ENCODE measurements at places on chromosomes 7 and 10.

DNA sequence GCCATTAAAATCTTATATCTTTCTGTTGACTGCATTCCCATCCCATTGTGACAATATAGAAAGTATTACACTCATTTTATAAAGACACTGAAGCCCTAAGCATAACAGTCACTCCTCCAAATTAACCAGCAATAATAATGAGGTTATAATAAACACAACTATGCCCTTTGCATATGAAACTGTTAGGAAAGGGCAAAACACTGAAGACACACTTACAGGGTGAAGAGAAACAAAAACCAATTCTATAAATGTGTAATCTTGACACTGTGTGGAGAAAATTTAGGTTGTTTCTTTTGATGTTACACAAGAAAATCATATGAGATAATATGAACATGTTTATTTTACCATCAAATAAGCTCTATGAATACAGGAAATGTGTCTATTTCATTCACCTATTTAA lies 14.0 kb upstream of the GPR37 start:
- no peak for DNase-seq

DNA sequence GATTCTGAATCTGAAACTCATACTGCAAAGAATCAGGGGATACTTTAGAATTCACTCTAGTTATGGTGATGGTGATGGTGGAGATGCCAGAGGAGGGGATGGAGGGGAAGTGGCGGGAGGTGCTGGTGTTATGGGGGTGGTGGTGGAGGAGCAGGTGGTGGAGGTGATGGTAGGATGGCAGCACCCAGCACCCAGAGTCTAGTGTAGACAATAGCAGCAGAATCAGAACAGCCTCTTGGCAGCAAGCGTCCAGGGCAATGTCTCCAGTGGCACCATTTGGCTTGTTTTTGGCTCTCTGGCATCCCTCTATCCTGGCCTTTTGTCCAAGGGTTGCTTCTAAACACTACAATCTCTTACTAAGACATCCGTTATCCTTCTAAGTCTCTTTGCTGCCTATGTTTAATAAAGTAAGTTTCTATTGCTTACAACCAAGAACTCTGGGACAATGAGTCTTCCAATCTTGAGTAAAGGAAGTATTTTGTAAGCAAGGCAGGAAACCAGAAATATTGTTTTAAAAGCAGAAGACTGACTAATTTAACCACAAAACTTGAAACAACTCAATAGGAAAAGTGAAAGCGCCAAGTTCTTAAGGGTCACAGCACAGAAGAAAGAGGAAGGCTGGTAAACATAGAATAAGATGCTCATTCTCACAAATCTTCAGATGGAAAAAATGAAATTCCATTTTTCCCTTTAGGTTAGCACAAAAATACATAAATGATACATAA lies 42.4 kb upstream of the GDF10 start:
- no peak for DNase-seq

DNA sequence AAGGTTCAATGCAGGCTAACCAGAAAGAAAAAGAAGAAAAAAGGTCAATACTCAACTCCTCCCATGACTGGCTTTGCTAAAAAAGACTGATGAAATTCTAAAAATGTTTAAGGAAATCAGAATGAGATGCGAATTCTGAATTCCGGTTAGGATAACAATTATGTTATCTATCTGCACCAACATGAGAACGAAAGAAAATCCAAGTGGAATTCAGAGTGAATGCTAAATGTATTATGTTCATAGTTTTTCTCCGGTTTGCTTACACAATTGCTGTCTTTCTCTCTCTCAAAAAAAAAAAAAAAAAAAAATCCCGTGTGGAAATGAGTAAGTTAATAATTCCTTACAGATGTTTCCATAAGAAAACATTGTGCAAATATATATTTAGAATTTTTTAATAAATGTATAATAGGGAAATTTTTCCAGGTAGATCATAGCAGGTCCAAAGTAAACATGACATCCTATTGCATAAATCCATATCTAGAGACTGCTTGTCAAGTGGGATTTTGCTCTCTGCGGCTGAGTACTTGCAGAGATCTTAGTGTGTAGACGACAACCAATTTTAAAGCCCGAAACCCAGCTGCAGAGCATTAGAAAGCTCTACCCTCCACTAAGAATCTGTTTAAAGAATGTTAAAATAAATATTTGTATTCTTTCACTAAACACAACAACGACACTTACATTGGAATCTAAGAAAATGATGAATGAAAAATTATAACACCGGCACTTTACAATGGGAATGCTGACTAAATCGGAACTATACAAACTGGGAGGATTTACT lies 104.0 kb downstream of the JAZF1 start:
- no peak for DNase-seq

- peak; percentile 23 for DNase-seq
These were observed 176.2 kb downstream of the CCDC3 start for GRCh38 chr10:12825260-12825849.

DNA sequence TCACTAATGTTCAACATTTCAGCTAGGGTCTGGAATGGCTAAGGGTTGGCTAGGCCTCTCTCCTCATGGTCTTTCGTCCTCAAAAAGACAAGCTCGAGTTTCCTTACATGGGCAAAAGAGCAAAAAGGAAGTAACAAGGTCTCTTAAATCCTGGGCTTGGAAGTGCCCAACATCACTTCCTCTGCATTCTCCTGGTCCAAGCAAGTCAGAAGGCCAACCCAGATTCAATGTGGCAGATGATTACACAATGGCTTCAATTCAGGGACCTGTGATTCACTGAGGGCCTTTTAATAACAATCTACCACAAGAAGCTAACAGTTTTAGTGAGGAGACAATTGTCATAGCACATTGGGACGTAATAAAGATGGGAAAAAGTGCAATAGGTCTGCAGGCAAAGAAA lies 4.4 kb upstream of the NUP205 start:
- DNase-seq: no peak

- no peak for DNase-seq
These were observed 820 bp downstream of the WAC start for GRCh38 chr10:28533571-28534304.

DNA sequence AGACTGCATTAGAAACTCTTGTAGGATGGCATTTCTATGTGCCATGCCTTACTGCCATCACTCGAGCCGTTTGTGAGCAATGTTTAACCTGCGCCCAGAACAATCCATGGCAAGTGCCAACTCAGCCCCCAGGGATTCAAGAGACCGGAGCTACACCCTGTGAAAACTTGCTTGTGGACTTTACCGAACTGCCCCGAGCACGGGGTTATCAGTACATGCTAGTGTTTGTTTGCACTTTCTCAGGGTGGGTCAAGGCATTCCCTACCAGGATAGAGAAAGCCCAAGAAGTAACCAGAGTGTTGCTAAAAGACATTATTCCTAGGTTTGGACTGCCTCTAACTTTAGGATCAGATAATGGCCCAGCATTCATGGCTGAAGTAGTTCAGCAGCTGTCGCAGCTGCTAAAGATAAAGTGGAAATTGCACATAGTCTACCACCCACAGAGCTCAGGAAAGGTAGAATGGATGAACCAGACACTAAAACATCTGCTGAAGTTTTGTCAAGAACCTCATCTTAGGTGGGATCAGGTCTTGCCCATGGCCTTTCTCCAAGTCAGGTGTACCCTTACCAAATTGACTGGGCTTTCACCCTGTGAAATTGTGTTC lies 8.9 kb upstream of the CYREN start:
- DNase-seq: no peak

- no peak for DNase-seq
These were observed 55.6 kb upstream of the DOCK1 start for GRCh38 chr10:126849646-126850045.

DNA sequence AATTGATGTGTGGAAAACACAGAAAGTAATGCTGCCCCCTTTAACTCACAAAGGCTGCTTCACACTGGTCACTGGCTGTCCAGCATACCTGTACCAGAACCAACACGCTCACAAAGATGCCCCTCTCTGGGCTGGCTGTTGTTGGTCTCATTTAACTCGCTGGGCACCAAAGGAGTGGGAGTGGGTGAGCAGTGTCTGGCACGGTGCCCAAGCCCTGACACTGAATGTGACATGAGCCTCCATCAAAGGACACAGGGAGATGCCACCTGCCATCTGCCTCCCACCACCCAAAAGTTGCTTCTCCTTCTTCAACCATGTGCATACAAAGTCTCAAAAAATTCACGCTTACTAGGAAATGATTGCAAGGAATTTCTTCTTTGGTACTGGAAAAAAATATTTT lies 86.8 kb downstream of the FGFR2 start:
- DNase-seq: no peak

DNA sequence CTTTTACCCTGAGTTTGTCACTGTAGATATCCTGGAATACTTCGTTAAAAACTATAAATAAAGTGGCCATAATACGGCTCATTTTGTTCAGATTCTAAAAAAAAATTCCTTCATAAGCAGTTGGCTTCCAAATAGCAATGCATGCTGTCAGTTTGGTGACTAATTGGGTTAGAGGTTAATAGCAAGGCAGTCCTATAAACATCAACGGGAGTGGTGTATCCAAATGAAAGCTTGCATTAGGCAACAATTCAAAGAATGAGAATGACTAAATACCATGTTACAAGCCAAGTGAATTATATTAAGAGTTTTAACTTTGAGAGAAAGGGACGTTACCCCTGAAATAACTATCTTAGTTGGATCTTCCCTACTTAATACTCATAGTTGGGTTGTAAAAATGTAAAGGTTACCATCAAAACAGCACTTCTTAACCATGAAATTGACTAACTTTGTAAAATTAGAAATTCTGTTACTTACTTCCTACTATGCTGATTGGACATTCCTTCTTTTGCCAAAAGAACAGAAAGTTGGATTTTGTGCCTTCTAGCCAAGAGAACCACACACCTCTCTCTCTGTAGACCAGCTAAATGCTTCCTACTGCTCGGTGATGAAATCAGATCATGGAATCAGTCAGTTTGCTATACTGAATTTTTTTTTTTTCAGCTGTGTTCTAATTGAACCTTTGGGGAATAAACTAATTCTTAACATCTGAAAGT lies 98.0 kb downstream of the KAT6B start:
- peak; percentile 77 for DNase-seq

DNA sequence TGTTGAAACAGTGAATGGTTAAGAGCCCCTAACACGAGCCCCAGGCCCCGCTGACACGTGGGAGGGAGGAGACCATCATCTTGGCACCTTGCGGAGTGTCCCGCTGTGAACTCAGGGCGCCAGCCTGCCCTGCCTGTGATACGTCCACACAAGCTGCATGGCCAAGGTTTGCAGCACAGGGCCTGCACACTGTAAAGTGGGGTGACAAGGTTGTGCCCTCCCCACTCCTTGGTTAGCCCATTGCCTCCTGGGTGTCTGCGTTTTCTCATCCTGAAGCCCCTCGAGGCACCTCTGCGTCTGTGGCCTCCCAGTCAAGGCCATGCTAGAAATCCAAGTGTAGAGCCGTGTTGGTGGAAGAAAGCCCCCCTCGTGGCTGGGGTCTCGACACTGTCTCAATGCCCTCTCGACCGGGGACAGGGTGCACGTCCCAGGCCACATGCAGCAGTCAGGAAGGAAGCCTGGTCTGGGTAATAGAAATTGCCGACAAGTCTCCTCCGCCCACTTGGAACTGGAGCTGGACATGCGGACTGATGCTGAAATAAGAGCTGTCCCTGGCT lies 192.1 kb downstream of the DNAJB6 start:
- DNase-seq: no peak

GRCh38 chr7:71484380-71484779 lies 352.4 kb downstream of the GALNT17 start:
- no peak for DNase-seq

GRCh38 chr10:113879691-113880090 lies 25.2 kb downstream of the NHLRC2 start:
- no peak for DNase-seq

DNA sequence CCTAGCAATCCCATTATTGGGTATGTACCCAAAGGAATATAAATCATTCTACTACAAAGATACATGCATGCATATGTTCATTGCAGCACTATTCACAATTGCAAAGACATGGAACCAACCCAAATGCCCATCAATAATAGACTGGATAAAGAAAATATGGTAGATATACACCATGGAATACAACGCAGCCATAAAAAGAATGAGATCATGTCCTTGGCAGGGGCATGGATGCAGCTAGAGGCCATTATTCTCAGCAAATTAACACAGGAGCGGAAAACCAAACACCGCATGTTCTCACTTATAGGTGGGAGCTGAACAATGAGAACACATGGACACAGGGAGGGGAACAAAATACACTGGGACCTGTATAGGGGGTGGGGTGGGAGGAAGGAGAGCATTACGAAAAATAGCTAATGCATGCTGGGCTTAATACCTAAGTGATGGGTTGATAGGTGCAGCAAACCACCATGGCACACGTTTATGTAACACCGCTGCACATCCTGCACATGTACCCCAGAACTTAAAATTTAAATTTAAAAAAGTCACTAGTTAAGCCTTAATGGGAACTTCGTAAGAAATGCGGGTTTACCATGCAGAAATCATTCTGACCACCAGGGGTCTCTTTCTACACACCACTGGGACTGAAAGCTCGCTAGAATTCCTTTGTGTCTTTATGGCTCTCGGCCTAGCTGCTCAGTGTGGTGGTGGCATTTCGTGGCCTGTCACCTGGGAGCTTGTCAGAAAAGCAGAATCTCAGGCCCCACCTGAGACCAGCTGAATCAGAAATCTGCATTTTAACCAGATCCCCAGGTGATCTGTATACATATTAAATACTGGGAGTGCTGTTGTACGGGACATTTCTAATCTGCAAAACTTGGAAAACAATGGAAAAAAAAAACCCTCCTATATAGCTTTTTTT lies 9.5 kb downstream of the ANKRD1 start:
- DNase-seq: no peak

DNA sequence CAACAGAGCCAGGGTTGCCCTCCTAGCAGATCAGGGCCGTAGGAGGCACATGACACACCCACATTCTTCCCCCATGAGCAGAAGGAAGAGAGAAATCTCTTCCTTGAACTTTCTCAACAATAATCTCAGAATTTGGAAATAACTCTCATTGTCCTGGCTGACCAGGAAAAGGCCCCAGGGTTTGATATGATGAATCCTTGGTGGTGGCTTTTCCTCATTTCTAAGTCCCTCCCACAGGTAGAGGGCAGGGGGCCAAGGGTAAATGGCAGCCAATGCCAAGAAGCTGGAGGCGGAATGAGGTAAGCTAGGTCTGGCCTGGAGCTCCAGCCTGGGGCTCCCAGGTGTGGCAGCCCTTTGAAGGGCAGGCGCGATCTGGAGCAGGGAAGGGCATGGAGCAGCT lies 67.8 kb downstream of the GRB10 start:
- no peak for DNase-seq

DNA sequence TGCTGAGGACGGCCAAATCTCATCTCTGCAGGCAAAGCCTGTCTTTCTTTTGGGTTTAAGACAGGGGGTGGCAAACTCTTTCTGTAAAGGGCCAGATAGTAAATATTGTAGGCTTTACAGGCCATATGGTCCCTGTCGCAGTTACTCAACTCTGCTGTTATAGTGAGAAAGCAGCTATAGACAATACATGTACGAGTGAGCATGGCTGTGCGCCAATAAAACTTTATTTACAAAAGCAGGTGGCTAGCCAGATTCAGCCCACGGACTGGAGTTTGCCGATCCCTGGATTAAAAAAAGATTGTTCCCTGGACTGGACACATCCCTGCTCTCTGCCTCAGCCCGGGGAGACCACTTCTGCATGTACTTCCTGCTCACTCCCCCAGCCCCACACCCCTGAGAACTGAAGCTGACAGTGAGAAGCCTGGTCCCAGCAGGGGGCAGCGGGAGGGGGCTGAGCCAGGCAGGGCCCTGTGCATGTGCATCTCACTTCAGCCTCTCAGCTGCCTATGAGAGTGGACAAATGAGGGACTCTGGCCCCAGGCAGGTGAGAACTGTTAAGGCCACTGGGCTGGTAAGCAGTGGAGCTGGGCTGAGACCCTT lies 392.4 kb downstream of the PLXNA4 start:
- no peak for DNase-seq

Measured in AG04449 (cell line).